Activated naive CD8-positive, alpha-beta T cell treated with anti-CD3 and anti-CD28 coated beads for 36 hours (primary cell): ENCODE measurements at places on chromosomes 12 and 14. TPM values are rescaled to one million over a fixed set of nuclear protein-coding genes. Genes with fewer than 3 reads are reported as not detected.
A peak's percentile ranks its signal among the peaks of the same experiment; 100 is the strongest.

LMNTD1 gene
- not detected for total RNA-seq

DNA sequence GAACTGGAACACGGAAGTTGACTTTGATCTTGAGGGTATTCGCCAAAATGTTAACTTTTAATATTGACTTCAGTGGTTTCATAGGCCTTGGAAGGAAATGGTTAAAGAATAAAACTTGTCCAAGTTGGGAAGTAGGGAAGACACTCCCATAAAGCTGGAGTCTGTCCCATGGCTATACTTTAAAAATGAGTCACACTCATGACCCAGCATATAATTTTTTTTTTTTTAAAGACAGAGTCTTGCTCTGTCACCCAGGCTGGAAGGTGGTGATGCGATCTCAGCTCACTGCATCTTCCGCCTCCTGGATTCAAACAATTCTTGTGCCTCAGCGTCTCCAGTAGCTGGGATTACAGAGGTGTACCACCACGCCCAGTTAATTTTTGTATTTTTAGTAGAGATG lies 19.6 kb downstream of the TMPRSS12 start:
- no peak for DNase-seq
- H3K4me3 ChIP-seq = no peak overlapping the region
- peaks cover 10% of the 10 kb centered on the region for H3K36me3 ChIP-seq
- H3K27me3 ChIP-seq = no peaks in the 10 kb centered on the region

- DNase-seq = no peak
- H3K36me3 ChIP-seq = no peaks in the 10 kb centered on the region
- H3K27ac ChIP-seq = no peak overlapping the region
- H3K4me1 ChIP-seq = peaks cover 6% of the 10 kb centered on the region
- H3K4me3 ChIP-seq = no peak overlapping the region
- H3K27me3 ChIP-seq = no peaks in the 10 kb centered on the region
Observed at GRCh38 chr12:91496337-91496736, 313.7 kb upstream of the DCN start.

CTSG gene
- total RNA-seq = not detected

GRCh38 chr14:59739794-59740193 lies 130.8 kb downstream of the RTN1 start:
- no peaks in the 10 kb centered on the region for H3K4me1 ChIP-seq
- peaks cover 6% of the 10 kb centered on the region for H3K27me3 ChIP-seq
- no peak overlapping the region for H3K4me3 ChIP-seq
- no peak overlapping the region for H3K27ac ChIP-seq
- DNase-seq = no peak

SDR9C7 gene
- total RNA-seq = not detected

DNA sequence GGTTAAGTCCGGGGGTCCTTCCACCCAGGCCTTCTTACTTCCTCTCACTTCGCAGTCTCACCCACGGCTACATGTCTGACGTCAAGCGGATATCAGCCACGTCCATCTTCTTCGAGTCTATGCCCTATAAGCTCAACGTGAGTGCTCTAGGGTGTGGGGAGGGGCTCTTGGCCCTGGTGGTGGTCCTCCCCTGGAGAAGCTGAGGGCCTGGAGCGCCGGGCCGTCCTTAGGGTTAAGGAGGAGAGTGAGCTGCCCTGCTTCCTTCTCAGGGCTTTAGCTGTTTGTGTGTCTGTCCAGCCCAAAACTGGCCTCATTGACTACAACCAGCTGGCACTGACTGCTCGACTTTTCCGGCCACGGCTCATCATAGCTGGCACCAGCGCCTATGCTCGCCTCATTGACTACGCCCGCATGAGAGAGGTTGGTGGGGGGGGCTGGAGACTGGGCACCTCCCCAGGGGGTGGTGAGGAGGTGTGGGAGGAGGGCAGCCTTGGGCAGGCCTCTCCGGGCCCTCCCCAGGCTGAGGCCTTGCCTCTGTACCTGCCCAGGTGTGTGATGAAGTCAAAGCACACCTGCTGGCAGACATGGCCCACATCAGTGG lies 2.7 kb downstream of the SHMT2 start:
- peaks cover 58% of the 10 kb centered on the region for H3K36me3 ChIP-seq
- H3K27me3 ChIP-seq = peaks cover 24% of the 10 kb centered on the region
- H3K27ac ChIP-seq = no peak overlapping the region
- peak overlapping the region; percentile 99 for H3K4me3 ChIP-seq
- no peak for DNase-seq
- peaks cover 63% of the 10 kb centered on the region for H3K4me1 ChIP-seq

- H3K36me3 ChIP-seq = no peaks in the 10 kb centered on the region
- H3K27me3 ChIP-seq = no peaks in the 10 kb centered on the region
- H3K4me3 ChIP-seq = no peak overlapping the region
- no peak for DNase-seq
- H3K27ac ChIP-seq = no peak overlapping the region
Observed at GRCh38 chr12:16531621-16532020, 74.3 kb downstream of the LMO3 start.

DNA sequence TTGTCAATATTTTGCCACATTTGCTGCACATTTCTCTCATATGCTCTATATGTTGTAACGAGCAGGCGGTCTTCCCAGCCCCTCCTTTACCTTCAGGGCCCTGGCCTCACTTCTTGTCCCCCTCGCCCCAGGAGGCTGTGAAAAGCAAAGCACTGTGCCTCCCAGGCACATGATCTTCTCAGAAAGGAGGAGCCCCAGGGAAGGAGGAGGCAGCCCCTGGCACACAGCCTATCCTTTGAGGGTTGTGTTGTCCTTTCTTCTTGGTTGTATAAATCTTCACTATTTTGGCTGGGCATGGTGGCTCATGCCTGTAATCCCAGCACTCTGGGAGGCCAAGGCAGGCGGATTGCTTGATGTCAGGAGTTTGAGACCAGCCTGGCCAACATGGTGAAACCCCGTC lies 77.0 kb downstream of the PPP2R5C start:
- no peak overlapping the region for H3K4me3 ChIP-seq
- peaks cover 16% of the 10 kb centered on the region for H3K36me3 ChIP-seq
- peaks cover 79% of the 10 kb centered on the region for H3K4me1 ChIP-seq
- no peaks in the 10 kb centered on the region for H3K27me3 ChIP-seq
- no peak for DNase-seq

DNA sequence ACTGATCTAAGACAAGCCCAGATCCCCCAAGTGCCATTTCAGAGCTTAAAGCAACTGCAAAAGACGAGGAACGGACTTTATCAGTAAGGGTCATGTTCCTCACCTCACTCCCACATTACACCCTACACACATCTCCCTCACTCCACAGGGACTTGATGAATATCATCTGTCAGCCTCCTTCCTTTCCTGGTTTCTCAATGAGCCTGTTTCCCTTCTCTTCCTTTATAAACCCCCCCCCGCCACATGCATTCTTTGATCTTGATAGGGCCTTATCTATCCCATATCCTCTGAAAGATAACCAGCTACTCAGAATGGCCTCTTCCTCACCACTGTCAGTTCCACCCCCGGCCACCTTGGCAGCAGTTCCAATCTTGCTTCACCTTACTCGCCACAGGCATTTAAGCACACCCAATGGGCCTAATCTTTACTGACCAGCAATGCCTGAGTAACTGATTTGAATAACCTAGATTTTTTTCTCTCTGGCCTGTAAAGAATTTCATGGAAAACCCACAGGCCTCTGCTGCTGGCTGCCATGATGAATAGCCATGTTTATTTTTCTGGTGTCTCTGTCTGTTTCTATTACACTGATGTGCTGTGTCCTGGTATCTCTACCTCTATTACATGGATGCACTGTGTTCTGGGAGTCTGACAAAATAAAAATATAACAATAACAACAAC lies 138.7 kb downstream of the PHLDA1 start:
- H3K4me3 ChIP-seq = no peak overlapping the region
- DNase-seq = no peak
- H3K27me3 ChIP-seq = peaks cover 40% of the 10 kb centered on the region
- no peaks in the 10 kb centered on the region for H3K36me3 ChIP-seq
- H3K27ac ChIP-seq = no peak overlapping the region

- no peak overlapping the region for H3K4me3 ChIP-seq
- no peak for DNase-seq
- no peaks in the 10 kb centered on the region for H3K36me3 ChIP-seq
- H3K4me1 ChIP-seq = no peaks in the 10 kb centered on the region
- H3K27me3 ChIP-seq = no peaks in the 10 kb centered on the region
Observed at GRCh38 chr12:28034271-28034670, 61.7 kb upstream of the PTHLH start.

DNA sequence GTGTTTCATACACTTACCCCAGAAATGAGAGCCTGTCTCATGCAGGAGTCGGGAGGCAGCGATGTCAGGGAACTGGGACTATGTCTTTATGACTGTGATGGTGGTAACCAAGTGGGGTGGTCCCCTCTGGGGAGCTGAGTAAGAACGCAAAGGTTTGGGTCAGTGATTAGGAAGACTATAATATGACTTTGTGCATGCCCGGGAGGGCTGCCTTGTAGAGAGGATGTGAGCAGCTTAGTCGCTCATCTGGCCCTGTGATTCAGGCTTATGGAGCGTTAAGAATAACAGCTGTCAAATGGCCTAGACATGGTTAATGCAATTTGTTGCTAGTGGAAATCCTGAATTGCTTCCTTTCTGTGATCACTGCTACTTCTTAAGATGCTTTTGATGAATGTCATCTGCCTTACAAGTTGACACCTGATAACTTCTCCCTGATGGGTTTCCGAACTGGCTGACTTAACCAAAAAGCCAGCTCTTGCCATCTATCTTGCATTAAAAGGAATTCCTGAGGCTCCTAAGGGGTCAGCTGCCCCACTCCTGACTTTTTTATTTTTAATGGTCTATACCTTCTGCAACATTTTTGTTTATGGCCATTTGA lies 35.4 kb upstream of the AACS start:
- H3K4me3 ChIP-seq = no peak overlapping the region
- H3K27ac ChIP-seq = no peak overlapping the region
- H3K4me1 ChIP-seq = no peaks in the 10 kb centered on the region

TCL1B gene
- not detected for total RNA-seq

- no peak overlapping the region for H3K27ac ChIP-seq
- no peaks in the 10 kb centered on the region for H3K4me1 ChIP-seq
- H3K4me3 ChIP-seq = no peak overlapping the region
- H3K36me3 ChIP-seq = no peaks in the 10 kb centered on the region
- no peak for DNase-seq
Observed at GRCh38 chr14:36113341-36113740, 63.2 kb downstream of the PTCSC3 start.

MAP1LC3B2 gene
- 1.7 TPM for total RNA-seq

DNA sequence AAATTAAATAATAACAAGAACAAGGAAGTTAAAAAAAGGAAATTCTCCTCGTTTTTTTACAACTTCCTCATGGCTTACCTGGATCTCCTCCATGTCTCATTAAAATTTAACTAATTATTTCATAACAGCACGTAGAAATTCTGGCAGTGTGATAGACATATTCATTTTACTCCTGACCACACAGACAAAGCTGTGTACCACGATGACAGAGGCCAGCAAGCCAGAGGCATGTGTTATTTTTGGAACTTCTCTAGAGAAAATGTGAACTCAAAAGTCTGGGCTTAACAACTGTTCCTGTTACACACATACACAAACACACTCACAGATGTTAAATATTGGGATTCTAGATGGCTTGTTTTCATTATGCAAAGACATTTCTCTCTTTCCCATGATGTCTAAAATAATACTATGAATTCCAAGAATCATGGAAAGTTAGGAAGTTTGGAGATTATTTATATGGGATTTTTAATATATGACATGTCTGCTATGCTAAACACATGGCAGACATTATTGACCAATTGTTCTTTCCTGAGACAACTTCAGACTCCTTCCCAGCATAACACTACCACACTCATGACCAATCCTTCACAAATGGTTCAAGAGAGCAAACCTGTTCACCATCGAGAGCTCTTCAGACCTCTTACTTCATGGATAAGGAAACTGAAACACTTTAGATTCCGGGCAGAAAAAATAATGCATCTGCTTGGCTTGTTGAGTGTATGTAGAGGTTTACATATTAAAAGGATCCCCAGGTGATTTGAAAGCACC lies 158.7 kb downstream of the DACT1 start:
- H3K4me1 ChIP-seq = no peaks in the 10 kb centered on the region
- H3K27me3 ChIP-seq = peaks cover 3% of the 10 kb centered on the region
- no peak overlapping the region for H3K27ac ChIP-seq
- DNase-seq = no peak
- H3K4me3 ChIP-seq = no peak overlapping the region
- no peaks in the 10 kb centered on the region for H3K36me3 ChIP-seq

POTEG gene
- not detected for total RNA-seq

SUPT16H gene
- total RNA-seq = 221 TPM

DNA sequence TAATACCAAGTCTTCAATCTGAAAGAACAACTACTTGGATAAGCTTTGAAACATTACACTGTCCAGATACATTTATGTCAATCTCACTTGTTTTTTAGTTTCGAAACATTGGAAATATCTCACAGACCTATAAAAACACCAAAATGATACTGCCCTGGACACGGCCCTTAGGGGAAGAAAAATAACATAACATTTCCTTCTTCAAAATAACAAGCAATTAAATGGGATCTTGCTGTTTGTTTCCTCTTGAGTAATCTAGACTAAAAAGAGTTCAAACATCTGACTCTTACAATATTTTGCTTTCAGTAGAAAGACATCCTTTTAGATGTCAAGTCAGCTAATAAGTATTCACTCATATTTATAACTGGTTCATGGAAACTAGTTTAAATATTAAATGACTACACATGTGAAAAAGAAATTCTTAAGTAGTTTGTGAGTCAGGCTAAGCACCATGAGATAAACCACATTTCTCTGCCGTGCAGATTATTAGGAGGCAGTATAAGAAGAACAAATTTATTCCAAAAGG lies 87.5 kb downstream of the EPS8 start:
- no peaks in the 10 kb centered on the region for H3K27me3 ChIP-seq
- no peaks in the 10 kb centered on the region for H3K36me3 ChIP-seq
- no peak overlapping the region for H3K27ac ChIP-seq

ADAM20 gene
- not detected for total RNA-seq

DNA sequence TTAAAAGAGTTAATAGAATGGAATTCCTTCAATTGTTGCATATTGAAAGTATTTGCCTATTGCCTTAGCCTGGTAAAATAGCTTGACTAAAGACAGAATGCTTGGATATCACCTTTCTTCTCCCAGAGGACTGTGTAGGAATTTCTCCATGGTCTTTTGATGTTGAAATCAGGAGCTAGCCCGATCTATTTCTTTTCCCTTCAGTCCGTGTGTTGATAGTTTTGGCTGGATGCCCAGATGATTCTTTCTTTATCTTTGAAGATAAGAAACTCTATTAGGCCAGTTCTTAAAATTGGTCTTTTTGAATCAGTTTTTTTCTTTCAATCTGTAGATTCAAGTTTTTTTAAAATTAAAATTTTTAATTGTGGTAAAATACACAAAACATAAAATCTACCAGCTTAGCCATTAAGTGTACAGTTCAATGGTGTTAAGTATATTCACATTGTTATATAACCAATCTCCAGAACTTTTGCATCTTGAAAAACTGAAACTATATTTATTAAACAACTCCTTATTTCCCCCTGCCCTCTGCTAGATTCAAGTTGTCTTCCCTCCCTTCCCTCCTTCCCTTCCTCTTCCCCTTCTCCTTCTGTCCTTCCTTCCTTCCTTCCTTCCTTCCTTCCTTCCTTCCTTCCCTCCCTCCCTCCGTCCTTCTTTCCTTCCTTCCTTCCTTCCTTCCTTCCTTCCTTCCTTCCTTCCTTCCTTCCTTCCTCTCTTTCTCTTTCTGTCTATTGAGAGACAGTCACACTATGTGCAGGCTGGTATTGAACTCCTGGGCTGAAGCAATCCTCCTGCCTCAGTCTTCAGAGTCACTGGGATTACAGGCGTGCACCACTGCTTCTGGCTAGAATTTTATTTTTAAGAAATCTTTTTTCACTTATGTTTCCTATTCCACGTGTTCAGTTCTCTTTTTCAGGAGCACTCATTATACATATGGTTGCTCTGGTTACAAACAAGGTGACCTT lies 10.1 kb downstream of the LACRT start:
- H3K4me1 ChIP-seq = no peaks in the 10 kb centered on the region
- H3K27me3 ChIP-seq = peaks cover 66% of the 10 kb centered on the region
- H3K4me3 ChIP-seq = no peak overlapping the region
- H3K27ac ChIP-seq = no peak overlapping the region
- H3K36me3 ChIP-seq = no peaks in the 10 kb centered on the region
- DNase-seq = no peak

GDF3 gene
- total RNA-seq = not detected
